ENCODE measurements at places on chromosomes 5 and 9. TPM values are rescaled to one million over a fixed set of nuclear protein-coding genes. Genes with fewer than 3 reads are reported as not detected.
A peak's percentile ranks its signal among the peaks of the same experiment; 100 is the strongest.

- DNase-seq, result no peak
These were observed 42.8 kb upstream of the RLN1 start for GRCh38 chr9:5382479-5382878.

- no peak for DNase-seq
These were observed 12.7 kb downstream of the UBAC1 start for GRCh38 chr9:135948446-135948845.

- no peak for DNase-seq
These were observed 352.5 kb downstream of the KIF4B start for GRCh38 chr5:155366096-155366495.

DNA sequence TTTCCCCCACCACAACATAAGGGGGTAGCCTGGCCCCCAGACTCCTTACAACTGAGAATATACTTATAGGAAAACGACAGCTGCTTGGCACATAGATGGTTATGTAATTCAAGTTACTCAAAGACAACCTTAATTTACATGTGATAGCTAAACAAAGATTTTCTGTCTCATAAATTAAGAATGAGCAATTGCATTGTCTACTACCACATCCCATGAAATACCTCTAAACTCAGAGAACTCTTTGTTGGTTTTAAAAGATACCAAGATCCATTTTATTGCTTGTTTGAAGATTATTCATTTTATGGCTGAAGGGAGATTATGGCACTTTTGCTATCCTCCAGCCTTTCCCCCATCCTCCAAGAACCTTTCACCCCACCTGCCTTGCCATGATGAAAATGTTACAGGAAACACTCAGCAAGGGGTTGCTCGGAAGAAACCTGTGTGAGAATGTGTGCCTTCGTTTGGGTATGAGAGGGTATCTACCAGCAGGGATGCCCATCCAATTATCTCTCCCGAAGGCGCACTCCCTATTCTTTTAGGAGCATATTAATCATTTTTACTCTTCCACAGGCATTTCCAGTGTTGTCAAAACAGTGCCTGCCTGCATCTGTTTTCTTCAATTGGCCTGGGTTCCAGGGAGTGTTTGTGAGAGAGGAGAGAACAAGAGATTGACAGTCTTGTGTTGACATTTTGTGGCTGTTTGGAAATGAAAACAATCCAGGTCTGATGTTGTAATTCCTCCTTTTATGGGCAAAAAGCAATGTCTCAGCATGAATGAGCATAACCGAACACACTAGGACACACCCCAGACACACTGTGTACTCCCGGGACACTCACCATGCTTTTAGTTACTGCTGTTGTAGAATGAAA lies 208.0 kb upstream of the ANKRD55 start:
- no peak for DNase-seq

- no peak for DNase-seq
These were observed 16.4 kb downstream of the CD274 start for GRCh38 chr9:5466766-5467165.

DNA sequence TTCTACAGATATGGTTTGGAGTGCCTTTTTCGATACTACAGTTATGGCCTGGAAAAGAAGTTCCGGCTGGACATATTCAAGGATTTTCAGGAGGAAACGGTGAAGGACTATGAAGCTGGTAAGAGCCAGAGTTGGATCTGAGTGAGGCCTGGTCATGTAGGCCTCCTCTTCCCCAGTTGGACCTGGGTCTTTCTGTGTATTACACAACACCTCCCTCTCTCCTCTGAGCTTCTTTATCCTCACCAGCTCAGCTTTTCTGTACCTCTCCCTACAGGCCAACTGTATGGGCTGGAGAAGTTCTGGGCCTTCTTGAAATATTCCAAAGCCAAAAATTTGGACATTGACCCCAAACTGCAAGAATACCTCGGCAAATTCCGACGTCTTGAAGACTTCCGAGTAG lies 39.2 kb downstream of the FAXDC2 start:
- no peak for DNase-seq

GRCh38 chr5:118397236-118397635 lies 591.1 kb downstream of the DTWD2 start:
- no peak for DNase-seq

GRCh38 chr5:81759632-81760005 lies 8.7 kb upstream of the SSBP2 start:
- no peak for DNase-seq

GRCh38 chr5:113293975-113294310 lies 140.8 kb downstream of the TSSK1B start:
- no peak for DNase-seq

GRCh38 chr5:26959290-26959689 lies 79.1 kb downstream of the CDH9 start:
- no peak for DNase-seq

DNA sequence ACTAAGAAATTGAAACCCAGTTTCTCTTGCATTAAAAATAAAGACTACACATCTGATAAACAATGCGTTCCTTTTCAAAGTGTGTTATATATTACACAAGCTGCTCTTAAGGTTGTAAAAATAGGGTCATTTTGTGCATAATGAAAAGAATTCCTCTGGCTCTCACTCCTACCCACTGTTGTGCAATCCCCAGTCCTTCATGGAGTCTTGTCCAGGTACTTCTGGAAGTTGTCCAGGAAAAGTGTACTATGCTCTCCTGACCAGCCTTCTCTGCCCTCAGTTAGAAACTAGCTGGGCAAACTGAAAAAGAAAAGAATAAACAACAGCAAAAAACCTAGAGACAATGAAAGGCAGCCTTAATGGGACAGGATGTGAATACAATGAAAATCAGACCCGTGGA lies 345.5 kb upstream of the PAPPA start:
- DNase-seq, result no peak

DNA sequence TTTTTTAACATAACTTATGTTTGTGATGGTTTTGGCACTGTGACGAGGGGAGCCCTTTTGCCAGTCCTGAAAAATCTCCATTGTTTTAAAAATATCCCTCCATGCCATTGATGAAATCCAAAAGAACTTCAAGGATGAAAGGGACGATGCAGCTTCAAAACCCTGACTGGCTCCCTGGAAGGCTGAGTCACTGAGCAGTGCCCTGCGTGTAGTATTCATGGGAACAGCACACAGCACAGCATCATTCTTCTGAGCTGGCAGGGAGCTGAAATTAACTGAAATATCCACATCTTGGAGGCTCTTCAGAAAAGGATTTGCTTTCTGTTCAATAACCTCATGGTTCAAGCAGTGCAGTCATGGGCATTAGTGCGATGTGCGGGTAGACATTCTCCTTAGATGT lies 29.7 kb downstream of the PDE4D start:
- no peak for DNase-seq

DNA sequence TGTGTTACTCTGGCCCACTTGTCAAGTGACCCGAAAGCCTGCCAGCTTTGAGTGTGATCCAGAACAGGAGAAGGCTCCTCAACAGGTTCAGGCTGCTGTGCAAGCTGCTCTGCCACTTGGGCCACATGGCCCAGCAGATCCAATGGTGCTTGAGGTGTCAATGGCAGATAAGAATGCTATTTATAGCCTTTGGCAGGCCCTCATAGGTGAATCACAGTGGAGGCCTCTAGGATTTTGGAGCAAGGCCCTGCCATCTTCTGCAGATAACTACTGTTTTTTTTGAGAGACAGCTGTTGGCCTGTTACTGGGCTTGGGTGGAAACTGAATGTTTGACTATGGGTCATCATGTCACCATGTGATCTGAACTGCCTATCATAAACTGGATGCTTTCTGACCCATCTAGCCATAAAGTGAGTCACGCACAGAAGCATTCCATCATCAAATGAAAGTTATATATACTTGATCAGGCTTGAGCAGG lies 180.8 kb downstream of the CARTPT start:
- no peak for DNase-seq

GRCh38 chr9:126411225-126411947 lies 84.8 kb downstream of the MVB12B start:
- DNase-seq, result peak; percentile 12

DNA sequence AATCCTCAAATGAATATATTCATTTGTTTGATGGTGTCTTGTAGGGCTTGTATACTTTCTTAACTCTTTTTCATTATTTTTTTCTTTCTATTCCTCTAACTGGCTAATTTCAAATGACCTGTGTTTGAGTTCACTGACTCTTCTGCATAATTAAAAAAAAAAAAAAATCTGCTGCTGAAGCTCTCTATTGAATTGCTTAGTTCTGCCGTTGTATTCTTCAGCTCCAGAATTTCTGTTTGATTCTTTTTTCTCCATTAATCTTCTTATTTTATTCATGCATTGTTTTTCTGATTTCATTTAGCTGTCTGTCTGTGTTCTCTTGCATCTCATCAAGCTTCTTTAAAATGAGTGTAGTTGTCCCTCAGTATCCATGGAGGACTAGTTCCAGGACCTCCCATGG lies 244.6 kb downstream of the ROR2 start:
- DNase-seq, result no peak

DNA sequence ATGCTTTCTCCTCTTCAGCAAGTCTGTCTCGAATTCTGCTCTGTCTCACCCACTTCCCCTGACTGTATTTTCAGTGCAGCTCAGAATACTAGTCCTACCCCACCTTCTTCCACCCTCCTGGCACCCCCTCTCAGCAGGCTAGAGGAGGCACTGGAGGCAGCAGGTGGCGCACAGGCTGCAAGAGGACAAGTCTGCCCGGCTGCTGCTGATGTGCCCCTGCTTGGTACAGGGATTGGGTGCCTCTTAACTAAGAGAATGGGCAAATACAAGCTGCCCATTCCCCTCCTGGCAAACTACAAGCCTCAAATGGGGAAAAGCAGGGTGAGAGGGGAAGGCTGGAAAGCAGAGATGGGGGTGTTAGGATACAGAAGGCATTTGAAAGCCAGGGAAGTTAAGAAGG lies 5.1 kb downstream of the TLN1 start:
- peak; percentile 43 for DNase-seq

DNA sequence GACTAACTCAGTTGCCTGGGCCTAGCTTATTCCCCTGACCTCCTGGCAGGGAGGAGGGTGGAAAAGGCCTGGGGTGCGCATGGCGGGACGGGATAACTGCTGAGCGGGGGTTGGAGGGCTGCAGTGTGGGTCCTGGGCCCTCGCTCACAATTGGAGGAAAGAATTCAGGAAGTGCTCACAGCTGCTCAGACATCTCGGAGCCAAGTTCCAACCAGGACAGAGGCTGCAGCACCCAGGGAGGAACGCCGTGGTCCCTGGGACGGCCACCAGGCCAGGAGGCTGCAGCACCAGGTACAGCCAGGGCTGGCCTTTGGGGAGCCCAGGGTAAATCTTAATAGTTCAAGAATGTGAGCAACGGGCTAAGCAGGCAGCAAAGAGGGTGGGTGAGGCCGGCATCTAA lies at the start of gene SPAAR:
Gene SPAAR (plus strand): TSS at position 217 of the 400 bp plus-strand sequence. CDS start 974 bp downstream, outside the sequence.
- no peak for DNase-seq

DNA sequence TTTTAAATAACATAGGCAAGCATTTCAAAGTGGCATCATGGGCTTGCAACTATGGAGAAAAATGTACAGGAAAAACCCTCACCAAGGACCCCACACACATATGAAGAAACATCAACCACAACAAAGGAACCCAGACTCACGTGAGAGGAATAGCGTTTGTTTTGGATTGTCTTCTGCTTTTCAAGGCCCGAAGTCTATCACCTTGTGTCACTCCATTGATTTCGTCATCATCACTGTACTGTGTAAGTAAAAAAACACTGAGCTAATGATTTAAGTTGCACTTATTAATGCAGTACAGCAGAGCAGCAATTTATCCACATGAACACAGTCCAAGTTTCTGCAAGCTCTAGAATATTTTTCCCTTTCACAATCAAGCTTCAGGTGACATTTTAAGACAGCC lies 72.4 kb downstream of the HABP4 start:
- no peak for DNase-seq

GRCh38 chr9:99013550-99013949 lies 69.8 kb downstream of the COL15A1 start:
- peak; percentile 38 for DNase-seq

- no peak for DNase-seq
These were observed 97.5 kb downstream of the INIP start for GRCh38 chr9:112620388-112620787.

GRCh38 chr5:177491429-177491945 lies 5.9 kb downstream of the PDLIM7 start:
- DNase-seq, result no peak

DNA sequence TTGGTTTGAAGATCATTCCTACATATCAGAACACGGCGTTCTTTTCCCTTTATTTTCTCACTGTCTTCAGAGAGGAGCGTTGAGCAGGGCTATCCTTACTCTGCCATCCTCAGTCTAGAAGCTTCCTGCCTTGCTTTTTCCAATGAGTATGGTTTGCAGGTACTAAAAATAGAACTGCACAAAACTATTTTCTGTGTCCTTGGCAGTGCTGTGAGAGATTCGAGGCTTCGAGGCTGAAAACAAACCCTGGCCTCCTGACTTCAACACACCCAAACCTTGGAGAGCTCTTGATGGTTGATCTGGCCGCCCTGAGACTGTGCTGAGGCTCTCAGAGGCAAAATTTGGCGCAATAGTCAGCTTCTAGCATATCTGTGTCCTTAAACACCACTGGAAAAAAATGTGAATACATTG lies 78.9 kb downstream of the GOLPH3 start:
- no peak for DNase-seq

DNA sequence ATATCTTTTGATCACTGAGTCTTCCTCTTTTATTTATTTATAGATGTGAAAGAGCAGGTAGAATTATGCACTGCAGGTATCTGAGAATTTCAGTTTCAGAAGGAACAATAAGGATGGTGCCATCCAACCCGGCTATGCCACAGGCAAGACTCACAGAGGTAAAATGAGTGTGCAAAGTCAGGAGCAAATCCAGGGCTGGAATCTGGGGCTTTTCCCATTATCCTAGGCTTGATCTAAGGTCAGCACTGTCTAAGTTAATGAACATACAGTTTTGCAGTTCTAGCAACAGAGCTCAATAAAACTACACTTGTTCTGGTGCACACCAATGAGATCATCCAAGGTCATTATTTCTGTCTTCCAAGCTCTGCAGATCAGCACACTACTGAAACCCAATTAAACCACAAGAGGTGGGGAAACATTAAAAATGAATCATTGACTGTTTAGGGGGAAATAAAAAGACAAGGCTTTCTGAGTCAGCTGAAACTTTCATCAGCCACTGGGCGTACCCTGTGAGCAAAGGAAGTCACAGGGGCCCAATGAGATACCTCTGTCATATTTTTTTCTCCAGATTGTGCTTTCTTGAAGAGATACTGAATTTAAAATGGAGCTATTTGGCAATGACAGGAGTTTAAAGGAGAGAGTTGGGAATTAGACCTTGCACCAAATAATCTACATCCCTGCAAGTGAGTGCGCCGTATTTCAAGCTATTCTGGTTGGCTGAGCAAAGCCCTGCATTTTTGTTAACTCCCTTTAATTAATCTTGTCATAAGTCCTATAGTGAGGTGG lies 662.2 kb upstream of the ZNF608 start:
- DNase-seq, result no peak

WDR38 gene
- total RNA-seq, result not detected

TBC1D9B gene
- 121 TPM for total RNA-seq

HRH2 gene
- 14.4 TPM for total RNA-seq

SLC6A7 gene
- total RNA-seq, result not detected

CNOT6 gene
- total RNA-seq, result 29.9 TPM

PRR16 gene
- not detected for total RNA-seq

FCHO2 gene
- total RNA-seq, result 4.2 TPM

REXO4 gene
- 44.5 TPM for total RNA-seq

PCDHB5 gene
- total RNA-seq, result not detected

TMEFF1 gene
- total RNA-seq, result 0.22 TPM

PCDHGB1 gene
- not detected for total RNA-seq

LCN1 gene
- not detected for total RNA-seq

TMEM8B gene
- 7.1 TPM for total RNA-seq

All from T-cell (primary cell).